Caco-2 (cell line): ENCODE measurements at places on chromosomes 12 and 14. TPM values are rescaled to one million over a fixed set of nuclear protein-coding genes. Genes with fewer than 3 reads are reported as not detected.

- H3K36me3 ChIP-seq, result no peaks in the 10 kb centered on the region
- H3K27ac ChIP-seq, result no peak overlapping the region
- H3K4me1 ChIP-seq, result no peaks in the 10 kb centered on the region
- H3K4me3 ChIP-seq, result no peak overlapping the region
- no peak for DNase-seq
- no peaks in the 10 kb centered on the region for H3K27me3 ChIP-seq
Observed at GRCh38 chr12:84290168-84290567, 622.4 kb downstream of the SLC6A15 start.

DNA sequence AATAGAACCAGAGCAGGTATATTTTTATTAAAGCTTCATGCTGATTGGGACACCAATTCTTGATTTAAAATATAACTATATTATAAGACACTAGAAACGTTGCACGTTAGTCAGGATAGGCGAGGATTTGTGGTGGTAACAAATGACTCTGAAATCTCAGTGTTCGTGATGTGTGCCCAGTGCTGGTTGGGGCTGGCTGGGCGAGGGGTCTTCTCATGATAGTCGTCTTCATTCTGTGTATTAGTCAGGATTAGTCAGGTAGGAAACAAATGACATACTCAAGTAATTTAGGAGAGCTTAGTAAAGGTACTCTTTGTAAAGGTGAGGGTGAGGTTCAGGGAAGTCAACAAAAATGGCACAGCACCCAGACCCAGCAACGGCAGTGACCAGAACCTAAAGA is 73.9 kb upstream of the HIF1A start:
- no peaks in the 10 kb centered on the region for H3K36me3 ChIP-seq
- no peaks in the 10 kb centered on the region for H3K27me3 ChIP-seq
- H3K4me1 ChIP-seq, result peaks cover 2% of the 10 kb centered on the region; the same call in 1 of the 2 replicates
- no peak for DNase-seq
- H3K27ac ChIP-seq, result no peak overlapping the region

DNA sequence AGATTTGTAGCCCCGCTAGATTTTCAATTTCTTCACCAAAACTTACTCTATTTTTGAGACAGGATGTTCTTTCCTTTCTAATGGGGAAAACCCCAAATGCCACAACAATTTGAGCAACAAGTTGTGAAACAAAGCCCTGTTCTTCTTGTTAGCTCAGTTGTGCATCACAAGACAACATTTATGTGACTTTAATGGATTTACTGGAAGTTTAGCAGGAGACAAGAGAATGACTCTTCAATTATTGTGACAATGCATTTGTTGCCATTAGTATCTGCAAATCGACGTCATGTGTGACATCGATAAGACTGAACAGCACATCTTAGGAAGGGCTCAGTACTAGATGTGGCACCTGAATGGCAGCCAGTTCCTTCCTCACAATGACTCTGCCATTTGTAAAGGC is 1028.9 kb upstream of the TMEM132C start:
- DNase-seq, result no peak
- H3K27ac ChIP-seq, result no peak overlapping the region
- no peaks in the 10 kb centered on the region for H3K4me1 ChIP-seq
- H3K36me3 ChIP-seq, result no peaks in the 10 kb centered on the region
- H3K4me3 ChIP-seq, result no peak overlapping the region
- no peaks in the 10 kb centered on the region for H3K27me3 ChIP-seq

DNA sequence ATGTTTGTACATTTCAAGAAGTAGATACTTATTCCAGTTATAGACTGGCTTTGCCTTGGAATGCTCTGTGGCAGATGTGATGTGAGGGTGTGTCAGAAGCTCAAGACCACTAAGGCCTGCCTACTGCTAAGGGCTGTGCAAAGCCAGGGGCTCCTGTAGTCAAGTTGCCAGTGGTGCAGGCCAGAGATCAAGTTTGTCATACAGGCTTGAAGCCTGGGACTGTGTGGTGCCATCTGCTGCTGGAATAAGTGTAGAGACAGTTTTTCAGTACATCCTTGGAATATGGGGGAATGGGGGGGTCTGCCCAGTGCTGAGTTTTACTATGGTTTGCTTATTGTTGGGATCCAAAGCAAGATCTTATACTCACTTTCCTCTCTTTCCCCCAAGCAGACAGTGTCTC is 649.9 kb upstream of the FOXG1 start:
- DNase-seq, result no peak
- H3K4me1 ChIP-seq, result peaks cover 19% of the 10 kb centered on the region
- no peaks in the 10 kb centered on the region for H3K27me3 ChIP-seq
- H3K36me3 ChIP-seq, result no peaks in the 10 kb centered on the region
- no peak overlapping the region for H3K4me3 ChIP-seq
- H3K27ac ChIP-seq, result no peak overlapping the region

DNA sequence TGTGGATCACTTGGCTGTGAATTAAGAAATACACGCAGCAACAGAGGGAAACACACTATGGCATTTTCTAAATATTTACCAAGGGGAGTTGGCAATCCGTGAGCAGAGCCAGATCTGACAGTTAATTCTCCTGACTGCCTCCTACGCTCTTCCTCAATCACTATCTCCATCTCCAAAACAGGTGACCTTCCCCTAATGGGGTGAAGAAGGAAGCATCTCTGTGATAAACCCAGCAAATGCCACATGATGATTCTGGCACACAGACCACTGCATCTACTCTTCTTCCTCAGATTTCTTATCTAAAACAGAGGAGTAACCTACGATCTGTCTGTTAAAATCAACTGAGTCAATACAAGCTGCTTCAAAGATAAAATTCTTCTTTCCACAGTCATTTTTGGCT is 4.4 kb downstream of the SPTB start:
- no peaks in the 10 kb centered on the region for H3K36me3 ChIP-seq
- DNase-seq, result no peak
- H3K27ac ChIP-seq, result no peak overlapping the region
- H3K4me3 ChIP-seq, result no peak overlapping the region
- H3K27me3 ChIP-seq, result no peaks in the 10 kb centered on the region

GRCh38 chr12:21972055-21972454 is 30.8 kb upstream of the ABCC9 start:
- no peak overlapping the region for H3K27ac ChIP-seq
- H3K4me3 ChIP-seq, result no peak overlapping the region
- peaks cover 9% of the 10 kb centered on the region for H3K4me1 ChIP-seq
- DNase-seq, result no peak
- H3K27me3 ChIP-seq, result no peaks in the 10 kb centered on the region
- H3K36me3 ChIP-seq, result no peaks in the 10 kb centered on the region

GRCh38 chr14:59538936-59539335 is 37.7 kb downstream of the CCDC175 start:
- H3K4me3 ChIP-seq, result no peak overlapping the region
- no peaks in the 10 kb centered on the region for H3K27me3 ChIP-seq
- no peaks in the 10 kb centered on the region for H3K4me1 ChIP-seq
- no peak overlapping the region for H3K27ac ChIP-seq
- no peak for DNase-seq

- DNase-seq, result no peak
- H3K4me1 ChIP-seq, result peaks cover 10% of the 10 kb centered on the region
- no peaks in the 10 kb centered on the region for H3K36me3 ChIP-seq
- H3K4me3 ChIP-seq, result no peak overlapping the region
- H3K27ac ChIP-seq, result no peak overlapping the region
Observed at GRCh38 chr12:47156167-47156736, 76.5 kb upstream of the AMIGO2 start.

DNA sequence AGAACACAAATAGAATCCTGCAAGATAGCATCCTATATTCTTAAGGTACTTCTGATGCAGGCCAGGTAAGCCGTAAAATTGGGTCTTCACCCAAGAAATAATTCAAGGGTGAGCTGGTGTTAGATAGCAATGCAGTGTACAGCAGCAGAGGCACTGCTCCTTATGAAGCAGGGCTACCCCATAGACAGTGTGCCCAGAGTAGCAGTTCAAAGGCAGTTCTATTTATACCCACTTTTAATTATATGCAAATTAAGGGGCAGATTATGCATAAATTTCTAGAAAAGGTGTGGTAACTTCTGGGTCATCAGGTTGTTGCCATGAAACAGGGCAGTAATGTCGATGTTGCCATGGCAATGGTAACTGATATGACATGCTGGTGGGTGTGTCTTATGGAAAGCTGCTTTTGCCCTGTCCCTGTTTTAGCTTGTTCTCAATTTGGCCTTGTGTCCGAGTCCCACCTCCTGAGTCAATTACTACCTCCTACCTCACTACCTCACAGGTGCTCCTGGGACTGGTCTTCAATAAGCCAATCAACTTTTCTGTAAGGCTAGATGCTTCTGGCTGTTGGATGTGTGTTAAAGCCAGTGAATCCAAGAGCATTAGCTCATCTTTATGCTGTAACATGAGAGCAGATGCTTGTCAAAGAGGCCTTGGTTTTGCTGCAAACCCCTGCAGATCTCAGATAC is 61.0 kb downstream of the PPM1A start:
- no peaks in the 10 kb centered on the region for H3K27me3 ChIP-seq
- H3K4me3 ChIP-seq, result no peak overlapping the region
- DNase-seq, result no peak
- H3K4me1 ChIP-seq, result no peaks in the 10 kb centered on the region

Gene C12orf42
- total RNA-seq, result not detected in 2 replicates

Gene LMNTD1
- 0.60 TPM in 1 of 2 replicates, not detected in the other for total RNA-seq

Gene C14orf39
- not detected in 2 replicates for total RNA-seq

Gene FLVCR2
- 9.7 and 13.4 TPM in 2 replicates for total RNA-seq
